ENCODE measurements at places on chromosomes 13 and 19.

GRCh38 chr19:35911790-35912189 is 3.7 kb upstream of the TYROBP start:
- DNase-seq = no peak

- DNase-seq = no peak
Measured at GRCh38 chr13:30312904-30313303, 5.6 kb upstream of the KATNAL1 start.

DNA sequence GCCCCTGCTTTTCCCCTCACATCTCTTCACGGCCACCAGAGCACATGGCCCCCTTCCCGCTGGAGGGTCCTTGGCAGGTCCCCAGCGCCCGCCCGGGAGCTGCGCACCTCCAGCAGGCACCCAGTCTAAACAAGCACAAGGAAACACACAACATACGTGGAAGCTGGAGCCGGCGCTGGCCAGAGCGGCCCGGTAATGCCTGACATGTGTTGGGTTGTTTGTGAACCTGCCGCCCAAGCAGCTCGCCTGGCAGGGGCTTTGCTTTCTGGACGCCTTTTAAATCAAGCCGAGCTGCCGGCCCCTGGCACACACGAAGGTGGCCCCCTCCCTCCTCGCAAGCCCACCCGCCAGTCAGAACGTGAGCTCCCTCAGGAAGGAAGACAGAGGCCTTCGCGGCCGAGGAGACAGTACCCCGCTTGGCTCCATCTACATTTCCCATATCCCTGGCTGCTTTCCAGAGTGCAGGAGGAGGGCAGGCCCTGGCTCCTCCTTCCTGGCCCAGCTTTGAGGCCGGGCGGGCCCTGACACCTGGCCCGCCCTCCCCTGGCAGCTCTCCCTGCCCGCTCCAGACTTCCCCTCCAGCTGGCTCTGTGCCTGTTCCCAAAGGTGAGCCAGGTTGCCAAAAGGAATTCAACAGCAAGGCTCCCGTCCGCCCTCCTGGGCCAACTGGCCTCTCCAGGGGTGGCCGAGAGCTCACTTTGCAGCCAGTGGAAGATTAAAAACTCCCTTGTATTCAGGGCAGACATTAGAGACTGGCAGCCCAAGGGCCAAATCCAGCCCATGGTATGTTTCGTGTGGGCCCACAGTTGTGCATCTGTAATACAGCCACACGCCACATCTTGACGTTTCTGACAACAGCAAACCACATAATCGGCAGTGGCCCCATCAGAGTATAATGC is 28.7 kb downstream of the COMP start:
- no peak for DNase-seq

- no peak for DNase-seq
Measured at GRCh38 chr13:75151081-75151643, 330.8 kb downstream of the TBC1D4 start.

DNA sequence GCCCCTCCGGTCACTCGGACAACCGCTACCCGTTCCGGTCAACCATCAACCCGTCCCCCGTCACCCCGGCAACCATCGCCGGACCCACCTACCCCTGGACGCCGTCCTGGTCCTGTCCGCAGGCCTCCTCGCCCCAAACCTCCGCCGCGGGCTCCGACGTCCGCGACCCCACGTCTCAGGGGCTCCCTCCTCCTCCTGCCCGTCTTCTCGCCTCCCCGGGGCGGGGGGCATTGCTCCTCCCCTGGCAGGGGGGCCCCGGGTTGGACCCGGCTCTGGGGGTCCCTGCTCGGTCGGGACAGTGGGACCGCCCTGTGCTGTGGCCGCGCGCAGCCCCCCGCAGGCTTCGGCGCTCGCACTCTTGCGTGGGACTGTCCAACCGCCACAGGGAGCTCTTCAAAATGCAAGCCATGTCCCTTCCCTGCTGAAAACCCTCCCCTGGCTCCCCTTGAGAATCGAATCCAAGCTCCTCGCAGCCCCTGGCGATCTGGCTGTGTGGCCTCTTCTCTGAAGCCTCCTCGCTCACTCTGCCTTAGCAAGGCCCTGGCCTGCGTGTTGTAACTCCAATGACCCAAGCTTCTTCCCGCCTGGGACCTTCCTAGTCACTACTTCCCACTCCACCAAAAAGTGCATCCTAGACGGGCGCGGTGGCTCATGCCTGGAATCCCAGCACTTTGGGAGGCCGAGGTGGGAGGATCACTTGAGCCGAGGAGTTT is 8.4 kb downstream of the EPHX3 start:
- no peak for DNase-seq

DNA sequence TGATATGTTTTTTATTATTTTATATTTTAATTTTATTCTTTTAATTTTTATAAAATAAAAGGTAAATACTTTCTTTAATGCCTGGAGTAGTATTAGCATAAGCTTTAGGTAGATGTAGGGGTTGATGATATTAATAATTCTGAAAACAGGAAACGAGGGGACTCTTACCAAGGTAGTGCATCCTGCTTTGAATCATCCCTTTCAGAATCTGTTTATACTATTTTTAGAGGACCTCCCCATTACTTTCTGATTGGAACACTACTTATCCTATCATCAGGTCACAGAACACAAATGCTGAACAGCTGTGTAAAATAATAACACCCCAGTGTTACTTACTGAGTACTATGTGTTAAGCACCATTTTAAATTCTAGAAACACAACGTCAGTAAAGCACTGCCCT is 27.3 kb downstream of the COG6 start:
- DNase-seq = no peak

DNA sequence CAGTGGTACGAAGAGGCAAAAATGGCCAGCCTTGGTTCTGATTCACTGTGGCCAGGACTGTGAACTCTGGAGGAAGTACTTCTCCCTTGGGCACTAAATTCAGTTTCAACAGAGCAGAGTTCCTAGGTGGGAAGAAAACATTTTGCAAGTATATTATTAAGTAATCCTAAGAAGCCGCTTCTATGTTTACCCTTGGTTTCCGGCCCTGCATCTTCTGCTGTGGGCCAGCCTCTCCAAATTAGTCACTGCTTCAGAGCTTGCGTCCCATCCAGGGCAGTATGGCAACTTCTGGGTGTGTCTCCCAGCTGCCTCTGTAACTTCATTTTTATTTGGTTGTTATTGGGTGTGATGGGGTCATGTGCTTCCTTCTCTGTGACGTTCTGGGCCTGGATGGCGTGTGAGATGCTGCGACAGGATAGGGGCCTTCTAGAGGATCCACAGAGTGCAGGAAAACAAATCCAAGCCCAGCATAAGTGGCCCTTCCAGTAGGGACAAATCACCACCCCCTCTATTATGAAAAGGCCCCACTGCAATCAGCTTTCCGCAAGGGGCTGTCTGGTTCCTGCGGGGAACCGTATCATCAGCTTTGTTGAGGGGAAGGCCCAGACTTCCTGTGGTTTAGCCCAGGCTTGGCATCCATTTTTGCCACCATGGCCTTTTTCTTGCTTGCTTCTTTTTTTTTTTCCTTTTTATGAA is 55.1 kb upstream of the C1QTNF9 start:
- peak; percentile 62 for DNase-seq

- no peak for DNase-seq
Measured at GRCh38 chr13:20654156-20654555, 49.3 kb upstream of the IL17D start.

- DNase-seq = peak; percentile 75
Measured at GRCh38 chr19:18304458-18305310, 18.2 kb downstream of the LSM4 start.

DNA sequence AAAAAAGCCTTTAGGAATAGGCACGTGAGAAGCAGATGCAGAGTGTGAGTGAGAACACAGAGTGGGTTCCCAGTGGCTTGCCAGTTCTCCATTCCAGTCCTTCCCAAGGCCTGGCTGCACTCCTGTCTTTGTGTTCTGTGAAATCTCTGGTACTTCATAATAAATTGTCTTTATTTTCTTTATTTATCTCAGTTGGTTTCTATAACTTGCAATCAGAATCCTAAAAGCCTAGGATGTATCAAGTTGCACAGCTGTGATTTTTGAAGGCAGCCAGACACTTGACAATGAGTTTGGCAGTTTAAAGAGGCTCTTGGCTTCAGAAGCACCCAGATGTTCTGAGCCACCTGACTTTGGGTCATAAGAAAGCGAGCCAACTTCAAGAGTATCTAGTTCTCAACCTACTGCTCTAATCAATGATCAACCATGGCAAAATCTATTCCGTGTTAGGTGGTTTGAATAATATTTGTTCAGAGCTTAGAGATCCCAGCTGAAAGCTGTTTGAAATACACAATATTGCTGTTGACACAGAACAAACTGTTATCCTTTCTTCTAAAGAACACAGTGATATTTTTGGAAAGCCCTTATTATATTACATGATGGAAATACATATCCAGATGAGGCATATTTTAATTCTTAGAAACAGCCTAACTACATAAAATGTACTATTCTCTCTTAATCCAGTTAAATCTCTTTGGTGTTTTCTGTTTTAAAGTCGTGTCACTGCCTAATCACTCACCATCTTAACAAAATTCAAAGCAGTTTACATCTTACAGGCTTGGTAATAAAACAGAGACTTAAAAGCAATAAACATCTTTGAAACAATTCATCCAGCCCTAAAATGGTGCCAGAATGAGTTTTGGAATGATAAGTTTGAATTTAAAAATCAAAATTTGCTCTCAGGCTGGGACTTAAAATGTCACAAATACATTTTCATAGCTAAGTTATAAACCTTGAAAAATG is 483.0 kb upstream of the NBEA start:
- DNase-seq = no peak

- DNase-seq = no peak
Measured at GRCh38 chr13:113955235-113955634, 18.6 kb downstream of the C13orf46 start.

GRCh38 chr13:48741377-48741776 is 87.6 kb downstream of the CYSLTR2 start:
- no peak for DNase-seq

GRCh38 chr13:113216254-113217048 is 7.0 kb downstream of the CUL4A start:
- DNase-seq = no peak

DNA sequence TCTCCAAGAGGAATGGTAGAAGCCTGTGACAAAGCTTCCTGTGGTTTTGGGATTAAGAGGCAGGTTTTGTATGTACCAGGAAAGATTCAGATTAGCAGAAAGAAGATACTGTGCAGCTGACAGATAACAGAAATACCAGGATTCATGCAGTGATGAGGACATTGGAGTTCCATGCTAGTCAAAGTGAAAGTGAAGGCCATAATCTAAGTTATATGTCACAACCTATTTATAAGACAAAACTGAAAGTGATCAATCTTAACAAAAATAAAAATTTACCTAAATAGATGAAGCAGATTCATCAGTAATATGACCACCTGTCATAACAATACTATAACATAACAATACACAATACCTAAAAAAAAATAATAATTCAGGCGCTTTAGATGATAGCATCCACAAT is 1305.2 kb upstream of the PCDH9 start:
- DNase-seq = no peak

DNA sequence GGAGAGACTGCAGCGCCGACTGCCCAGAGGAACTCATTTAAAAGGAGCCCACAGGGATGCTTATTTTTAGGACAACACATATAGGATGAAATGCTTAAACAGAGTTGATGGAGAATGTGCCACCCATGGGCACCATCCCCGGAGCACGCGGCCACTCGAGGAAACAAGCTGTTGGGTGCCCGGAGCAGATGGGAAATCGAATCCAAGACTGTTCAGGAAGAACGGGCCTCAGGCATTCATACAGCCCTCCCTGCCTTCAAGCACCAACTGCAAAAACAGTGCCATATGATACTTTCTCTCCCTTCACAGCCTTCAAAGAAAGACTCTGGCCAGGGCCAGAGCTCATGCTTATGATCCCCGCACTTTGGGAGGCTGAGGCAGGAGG is 40.2 kb downstream of the RAB20 start:
- DNase-seq = no peak

DNA sequence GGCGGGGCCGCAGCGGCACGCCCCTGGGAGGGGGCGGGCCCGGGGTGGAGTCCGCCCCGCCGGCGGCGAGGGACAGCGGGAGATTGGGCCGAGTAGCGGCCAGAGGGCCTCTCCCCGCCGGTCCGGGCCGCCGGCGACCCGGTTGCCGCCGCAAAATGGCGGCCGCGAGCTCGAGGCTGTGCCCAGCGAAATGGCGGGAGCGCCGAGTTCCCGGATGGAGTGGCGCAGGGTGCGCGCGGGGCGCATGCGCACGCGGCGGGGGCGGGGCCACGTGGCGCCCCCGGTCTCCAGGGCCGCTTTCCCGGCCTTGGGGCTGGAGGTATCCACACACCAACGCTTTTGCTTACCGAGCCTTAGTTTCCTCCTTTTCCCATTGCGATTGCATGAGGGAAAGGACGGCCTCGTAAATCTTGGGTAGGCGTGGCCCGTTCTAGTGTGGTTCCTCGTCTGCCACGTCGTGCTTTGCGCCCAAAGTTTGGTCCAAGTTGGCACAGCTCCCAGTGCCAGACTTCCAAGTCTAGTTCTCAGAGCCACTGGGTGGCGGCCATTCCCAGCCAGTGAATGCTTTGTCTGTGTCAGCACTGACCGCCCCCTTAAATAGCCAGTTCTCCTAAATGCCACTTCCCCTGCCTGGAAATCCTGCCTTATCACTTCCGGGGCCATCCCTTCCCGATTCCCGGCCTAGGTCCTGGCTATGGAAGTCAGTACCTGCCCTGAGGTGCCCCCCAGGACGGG is 513 bp downstream of the CIRBP start:
- DNase-seq = peak; percentile 84

GRCh38 chr13:109628251-109628699 is 158.1 kb downstream of the IRS2 start:
- DNase-seq = no peak

DNA sequence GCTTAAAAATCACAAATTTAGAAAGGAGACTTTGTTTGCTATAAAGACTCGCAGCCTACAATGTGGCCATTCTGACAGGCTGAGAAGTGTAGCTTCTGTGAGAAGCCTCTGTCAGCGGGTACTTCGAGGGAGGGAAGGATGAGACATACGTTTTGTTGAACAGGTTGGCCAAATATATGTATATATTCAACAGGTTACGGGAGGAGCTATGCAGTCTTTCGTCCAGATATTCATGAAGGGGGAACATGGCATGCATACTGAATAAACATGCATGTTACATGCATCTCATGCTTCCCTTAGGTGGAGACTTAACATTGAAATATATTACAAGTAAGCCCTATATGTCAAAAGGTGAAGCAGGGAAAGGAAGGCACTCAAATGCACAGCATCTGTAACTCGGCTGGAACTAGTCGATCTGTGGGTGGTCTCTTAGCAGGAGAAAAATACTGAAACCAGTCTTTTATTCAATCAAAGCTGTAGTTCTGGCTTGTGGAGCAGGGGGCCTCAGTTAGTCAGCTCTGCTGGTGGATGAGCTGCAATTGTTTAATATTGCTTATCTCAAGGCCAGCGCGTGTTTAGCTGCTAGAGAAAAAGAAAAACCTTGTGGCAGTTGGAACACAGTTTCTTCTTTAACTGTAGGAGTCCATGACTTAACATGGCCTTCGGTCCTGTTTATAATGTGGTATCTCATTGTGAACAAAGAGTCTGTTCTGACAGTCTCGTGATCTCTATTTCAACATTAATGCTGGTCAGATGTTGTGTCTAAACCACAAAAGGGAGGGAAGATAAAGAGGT is 94.3 kb downstream of the FAM216B start:
- no peak for DNase-seq

GRCh38 chr13:58476206-58476918 is 844.8 kb downstream of the PCDH17 start:
- no peak for DNase-seq

GRCh38 chr13:66657165-66657881 is 572.8 kb downstream of the PCDH9 start:
- no peak for DNase-seq
